ENCODE measurements at places on chromosomes 16 and 17.
A peak's percentile ranks its signal among the peaks of the same experiment; 100 is the strongest.

DNA sequence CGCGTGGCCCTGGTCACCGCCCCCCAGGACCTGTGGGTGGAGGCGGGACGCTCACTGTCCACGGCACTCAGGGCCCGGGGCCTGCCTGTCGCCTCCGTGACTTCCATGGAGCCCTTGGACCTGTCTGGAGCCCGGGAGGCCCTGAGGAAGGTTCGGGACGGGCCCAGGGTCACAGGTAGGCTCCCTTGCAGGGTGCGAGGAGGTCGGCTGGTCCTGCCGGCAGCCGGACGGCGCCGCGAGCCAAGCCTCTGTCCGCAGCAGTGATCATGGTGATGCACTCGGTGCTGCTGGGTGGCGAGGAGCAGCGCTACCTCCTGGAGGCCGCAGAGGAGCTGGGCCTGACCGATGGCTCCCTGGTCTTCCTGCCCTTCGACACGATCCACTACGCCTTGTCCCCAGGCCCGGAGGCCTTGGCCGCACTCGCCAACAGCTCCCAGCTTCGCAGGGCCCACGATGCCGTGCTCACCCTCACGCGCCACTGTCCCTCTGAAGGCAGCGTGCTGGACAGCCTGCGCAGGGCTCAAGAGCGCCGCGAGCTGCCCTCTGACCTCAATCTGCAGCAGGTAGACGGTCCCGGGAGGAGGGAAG, 1.3 kb downstream of the GUCY2D start:
- DNase-seq = no peak

DNA sequence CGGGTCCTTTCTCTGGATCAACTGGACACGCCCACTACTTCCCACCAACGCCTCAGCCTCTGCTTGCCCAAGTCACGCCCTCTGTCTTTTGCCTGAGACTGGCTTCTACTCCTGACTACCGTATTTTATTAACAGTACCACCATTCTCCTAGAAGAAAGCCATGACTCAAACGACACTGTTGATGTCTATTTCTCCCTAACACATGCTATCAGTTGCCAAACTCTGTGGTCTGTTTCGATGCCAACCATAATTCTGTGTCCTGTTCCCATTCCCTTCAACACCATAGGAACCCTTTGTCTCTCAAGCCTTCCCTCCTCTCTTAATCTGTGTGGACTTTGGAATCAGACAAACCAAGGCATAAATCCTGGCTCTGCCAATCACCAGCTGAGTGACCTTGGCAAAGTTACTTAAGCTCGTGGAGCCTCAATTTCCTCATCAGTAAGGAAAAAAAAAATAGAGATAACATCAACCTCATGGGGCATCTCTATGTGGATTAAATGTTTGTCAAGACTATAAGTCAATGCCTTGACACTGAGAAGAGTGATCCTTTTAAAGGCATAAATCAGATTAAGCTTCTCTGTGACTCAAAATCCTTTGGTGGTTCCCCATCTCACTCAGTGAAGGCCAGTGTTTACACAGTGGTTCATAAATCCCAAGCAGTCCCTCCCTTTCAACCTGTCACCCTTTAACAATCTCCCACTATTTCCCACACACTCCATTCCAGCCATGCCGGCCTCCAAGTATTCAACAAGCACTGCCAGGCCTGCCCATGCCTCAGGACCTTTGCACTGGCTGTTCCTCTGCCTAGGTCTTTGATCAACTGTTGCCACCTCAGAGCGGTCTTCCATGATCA, 45.6 kb downstream of the ERN1 start:
- peak; percentile 49 for DNase-seq

DNA sequence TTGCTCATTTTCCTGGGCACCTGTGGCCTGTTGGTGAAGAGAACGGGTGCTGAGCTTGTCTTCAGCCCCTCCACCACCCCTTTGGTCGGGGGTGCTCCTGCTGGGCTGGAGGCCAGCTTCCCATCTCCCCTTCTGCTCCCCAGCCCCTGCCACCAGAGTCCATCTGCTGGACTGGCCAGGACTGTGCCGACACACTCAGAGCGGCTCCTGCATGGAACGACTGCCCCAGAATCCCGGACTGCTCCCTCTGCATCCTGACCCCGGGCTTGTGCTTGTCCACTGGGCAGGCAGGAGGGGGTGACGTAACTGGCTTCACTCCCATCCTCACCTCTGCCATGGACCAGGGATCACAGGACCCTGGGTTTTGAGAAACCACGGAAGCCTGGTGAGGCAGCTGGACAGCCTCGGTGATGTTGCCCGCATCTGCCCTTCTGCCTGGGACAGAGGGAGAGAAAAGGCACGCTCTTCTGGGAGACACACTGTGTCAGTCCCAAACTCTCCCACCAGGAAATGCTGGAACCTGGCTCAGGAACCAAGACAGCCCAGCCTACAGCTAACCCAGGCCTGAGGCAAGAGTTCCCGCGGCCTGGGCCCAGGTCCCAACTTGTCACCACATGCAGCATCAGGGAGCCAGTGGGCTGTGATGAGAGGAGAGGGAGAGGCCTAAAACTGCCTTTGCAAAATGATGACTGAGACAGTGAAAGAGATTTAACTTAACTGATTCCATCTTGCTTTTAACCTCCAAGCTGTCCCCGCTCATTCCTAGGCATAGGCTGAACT, 16.1 kb upstream of the GSDMA start:
- DNase-seq = no peak

DNA sequence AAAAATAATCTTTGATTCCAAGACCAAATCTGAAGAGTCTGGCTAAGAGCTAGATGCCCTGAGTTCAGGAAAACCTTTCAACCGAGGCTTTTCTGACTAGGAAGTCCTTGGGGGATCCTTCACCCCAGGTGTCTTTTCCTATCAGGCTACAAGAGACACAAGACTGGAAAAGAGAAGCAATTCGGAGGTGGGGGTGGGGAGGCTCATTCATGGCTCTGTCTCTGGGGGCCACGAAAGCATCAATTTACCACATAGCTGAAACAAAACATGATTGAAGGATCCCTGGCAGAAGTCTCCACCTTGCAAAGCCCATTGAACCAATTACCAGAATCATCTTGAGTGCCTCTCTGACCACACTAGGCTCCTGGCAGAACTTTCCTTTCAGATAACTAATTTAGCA, 239.8 kb upstream of the SALL1 start:
- no peak for DNase-seq

- no peak for DNase-seq
Measured at GRCh38 chr17:38533866-38534497, 71.8 kb downstream of the SRCIN1 start.

DNA sequence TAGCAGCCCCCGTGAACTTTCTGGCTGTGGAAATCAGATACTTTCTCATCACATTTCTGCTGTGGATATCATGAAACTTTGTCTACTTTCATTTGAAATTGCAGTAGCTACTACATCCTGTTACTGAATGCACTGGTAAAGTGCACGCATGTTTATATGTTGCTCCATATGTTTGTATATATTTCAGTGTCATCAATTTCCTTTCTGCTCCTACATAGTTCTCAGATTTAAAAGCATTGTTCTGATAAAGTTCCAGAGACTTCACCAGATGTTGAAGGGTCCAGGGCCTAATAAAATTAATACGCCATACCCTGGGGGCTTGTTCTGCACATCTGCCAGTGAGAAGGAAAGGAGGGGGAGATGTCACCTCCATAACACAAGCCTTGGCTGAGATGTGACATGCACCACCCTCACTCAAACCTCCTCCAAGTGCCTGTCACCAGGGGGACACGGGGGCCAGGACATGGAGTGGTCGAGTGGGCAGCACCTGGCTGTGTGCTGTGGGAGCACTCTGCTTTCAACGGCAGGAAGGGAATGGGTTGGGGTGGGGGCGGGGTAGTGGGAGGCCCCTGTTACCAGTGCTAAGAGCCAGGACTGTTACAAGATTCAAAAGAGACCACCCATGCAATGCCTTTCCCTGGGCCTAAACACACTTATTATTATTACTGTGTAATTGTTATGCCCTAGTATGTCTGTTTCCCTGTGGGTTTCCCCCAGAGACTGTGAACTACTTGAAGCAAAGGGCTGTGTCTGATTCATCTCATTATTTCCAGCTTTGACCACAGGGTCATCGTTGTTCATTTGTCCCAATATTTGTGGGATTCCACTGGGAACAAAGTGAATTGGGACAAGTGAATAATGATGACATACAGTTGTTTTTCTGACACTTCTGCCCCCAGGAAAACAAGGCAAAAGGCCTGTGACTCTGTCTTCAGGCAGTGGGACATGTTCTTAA, 193.4 kb downstream of the FOXL1 start:
- no peak for DNase-seq

DNA sequence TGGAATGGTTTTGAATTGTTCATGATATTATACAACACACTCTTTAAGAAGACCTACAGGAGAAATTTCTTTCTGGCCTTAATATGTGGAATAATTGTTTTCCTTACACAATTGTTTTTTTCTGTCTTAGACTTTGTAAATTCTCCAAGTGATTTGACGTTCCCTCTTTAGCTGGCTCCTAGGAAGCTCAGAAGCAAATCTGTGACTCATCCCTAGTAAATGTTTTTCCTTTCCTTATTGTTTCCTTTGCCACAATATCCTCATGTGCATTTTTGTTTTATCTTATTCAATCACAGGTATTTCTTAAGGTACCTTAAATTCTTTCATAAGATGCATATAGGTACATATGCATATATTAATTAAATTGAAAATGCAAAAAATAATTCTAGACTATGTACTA, 13.5 kb downstream of the KIAA0753 start:
- no peak for DNase-seq

DNA sequence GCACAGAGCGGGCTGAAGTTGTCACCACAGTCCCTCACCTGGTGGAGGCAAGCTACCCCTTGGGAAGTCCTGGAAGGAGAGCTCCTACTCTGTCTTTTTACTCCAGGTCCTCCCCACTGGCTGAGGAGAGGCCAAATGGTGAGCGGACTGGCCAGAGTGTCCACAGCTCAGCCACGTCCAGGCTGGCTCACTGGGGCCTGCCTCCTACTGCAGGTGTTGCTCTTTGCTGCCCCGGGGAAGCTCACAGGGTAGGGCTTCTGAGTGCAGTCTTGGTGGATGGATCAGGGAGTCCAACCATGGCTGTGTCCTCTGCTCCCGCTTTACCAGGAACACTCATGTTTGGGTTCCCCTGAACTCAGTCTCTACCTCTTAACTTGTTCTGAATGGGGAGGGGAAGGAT, 2.7 kb downstream of the B9D1 start:
- no peak for DNase-seq

- no peak for DNase-seq
Measured at GRCh38 chr17:64081802-64082799, 47.8 kb downstream of the ERN1 start.

DNA sequence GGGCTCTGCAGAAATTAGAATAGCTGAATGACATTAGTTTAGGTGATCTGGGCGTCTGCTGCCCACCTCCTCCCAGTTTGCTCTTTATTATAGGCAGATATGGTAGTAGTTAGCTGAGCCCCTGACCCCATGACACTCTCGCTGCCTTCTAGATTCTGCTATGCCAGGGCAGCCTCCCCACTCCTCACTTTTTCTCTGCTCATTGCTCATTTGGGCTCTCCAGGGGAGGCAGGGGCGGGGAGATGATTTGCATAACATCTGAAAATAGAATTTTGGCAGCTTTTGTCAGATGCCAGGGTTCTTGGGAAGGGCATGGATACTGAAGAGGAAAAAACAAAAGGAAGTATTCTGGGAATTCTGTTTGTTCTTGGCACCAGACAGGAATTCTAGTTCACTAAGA, 78.0 kb upstream of the GAS7 start:
- no peak for DNase-seq

GRCh38 chr17:17892731-17893130, 55.9 kb upstream of the SREBF1 start:
- DNase-seq = no peak

DNA sequence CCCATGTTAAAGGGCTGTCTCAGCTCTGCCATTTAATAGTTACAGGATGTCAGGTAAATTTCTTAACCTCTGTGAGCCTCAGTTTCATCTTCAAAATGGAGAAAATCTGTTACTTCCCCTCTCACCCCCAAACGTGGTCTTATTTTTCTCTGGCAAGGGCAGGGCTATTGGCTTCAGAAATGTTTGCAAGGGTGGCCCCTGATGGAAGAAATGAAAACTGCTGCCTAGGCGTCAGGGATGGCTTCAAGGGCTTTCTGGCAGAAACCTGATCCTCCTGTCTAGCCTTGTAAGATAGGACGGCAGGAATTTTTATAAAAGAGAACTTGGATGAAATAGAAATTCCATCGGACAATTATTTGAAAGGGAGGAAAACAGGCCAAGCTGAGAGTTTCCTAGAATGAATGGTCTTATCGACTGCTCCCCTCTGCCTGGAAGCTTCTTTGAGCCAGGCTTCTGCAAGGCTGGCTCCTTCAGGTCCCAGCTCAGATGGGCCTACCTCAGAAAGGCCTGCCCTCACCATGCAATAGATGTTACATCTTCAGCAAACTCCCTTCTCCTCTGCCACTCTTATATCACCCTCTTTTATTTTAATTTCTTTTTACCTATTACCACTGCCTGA, 43.0 kb upstream of the TANGO6 start:
- peak; percentile 81 for DNase-seq

- DNase-seq = no peak
Measured at GRCh38 chr17:4944554-4945175, 3.7 kb downstream of the PFN1 start.

GRCh38 chr17:81576621-81577277, 24.6 kb upstream of the FAAP100 start:
- no peak for DNase-seq

GRCh38 chr16:85286951-85287814, 174.9 kb upstream of the CIBAR2 start:
- no peak for DNase-seq

DNA sequence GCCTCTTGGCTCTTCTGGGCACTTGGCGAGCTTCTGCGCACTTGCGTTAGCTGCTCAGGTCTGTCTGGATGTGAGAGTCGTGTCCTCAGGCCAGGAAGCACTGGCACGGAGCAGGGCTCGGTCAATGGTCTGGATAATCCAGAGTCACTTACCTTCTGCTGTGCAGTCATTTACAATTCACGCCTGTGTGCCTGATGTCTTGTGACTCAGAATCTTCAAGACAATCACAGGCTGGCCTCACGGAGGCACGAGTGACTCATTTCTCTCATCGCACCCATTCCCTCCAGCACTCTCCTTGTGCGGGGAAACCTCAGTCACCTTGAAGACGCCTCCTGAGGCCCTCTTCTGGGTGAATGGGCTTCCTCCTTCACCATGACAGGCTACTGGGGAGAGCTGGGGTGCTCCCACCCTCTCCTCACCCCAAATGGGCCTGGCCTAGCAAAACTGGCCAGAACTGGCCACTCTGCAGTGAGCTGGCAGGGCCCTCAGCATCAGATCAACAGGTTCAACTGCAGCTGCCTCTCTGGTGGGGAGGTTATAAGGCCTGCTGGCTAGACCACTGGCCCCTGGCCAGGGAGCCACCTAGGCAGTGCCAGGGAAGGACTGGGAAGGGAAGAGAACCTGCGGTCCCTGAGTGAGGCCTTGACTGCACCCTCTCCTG, 1.9 kb upstream of the CAPN15 start:
- no peak for DNase-seq

GRCh38 chr17:62162898-62163297, 97.8 kb upstream of the MED13 start:
- DNase-seq = no peak

DNA sequence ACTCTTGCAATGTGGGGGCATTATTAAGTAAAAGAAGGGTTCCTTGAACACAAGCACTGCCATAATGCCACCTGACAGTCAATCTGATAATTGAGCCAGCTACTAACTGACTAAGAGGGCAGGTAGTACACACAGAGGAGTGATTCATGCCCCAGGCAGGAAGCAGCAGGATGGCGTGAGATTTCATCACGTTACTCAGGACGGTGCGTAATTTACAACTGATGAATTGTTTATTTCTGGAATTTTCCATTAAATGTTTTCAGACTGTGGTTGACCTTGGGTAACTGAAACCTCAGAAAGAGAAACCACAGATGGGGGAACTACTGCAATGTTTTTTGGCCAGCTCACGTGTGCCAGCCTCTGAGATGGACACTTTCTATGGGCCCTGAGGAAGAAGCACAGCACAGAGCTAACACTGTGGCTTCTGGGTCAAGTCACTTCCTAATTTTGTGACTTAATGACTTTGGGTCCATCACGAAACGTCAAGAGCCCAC, 46.7 kb downstream of the C17orf67 start:
- DNase-seq = peak; percentile 20

Measured in Kasumi-1 (cell line).